ENCODE measurements at places on chromosomes 4 and X. TPM values are rescaled to one million over a fixed set of nuclear protein-coding genes. Genes with fewer than 3 reads are reported as not detected.

- no peak for DNase-seq
Observed at GRCh38 chrX:135481696-135482179, 38.7 kb upstream of the INTS6L start.

- DNase-seq = no peak
Observed at GRCh38 chrX:55695227-55696018, 22.1 kb upstream of the RRAGB start.

- DNase-seq = no peak
Observed at GRCh38 chrX:47873123-47873522, 36.4 kb downstream of the ZNF81 start.

DNA sequence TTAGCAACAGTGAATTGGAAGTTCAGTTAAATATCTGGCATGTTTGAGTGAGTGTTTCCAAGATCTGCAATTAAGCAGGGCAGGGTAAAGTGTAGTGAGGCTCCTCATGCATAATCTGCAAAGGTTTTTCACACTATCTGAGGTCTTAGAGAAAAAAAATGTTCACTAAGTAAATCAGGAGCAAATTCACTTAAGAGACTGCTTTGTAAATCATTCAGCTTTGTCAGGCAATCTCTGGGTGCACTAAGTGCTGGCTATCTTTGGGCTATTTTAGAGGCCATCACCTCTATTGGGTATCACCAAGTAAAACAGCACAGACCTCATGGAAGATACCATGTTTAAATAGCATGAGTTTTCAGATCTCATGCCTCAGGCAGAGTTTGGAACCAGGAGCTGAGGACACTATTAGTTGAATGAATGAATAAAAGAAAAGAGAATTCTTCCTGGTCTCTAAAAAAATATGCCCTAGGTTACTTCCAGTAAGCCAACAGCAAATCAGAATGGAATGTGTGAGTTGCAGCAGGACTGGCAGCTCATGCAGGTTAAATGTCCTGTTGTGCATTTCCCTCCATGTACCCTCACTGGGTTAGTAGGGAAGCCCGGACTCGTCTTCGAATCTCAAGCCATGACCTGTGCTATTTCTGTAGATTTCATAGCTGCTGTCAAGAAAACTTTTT is 195.3 kb downstream of the KCNIP4 start:
- no peak for DNase-seq

GRCh38 chr4:93199492-93199891 is 629.1 kb upstream of the ATOH1 start:
- DNase-seq = no peak

Gene CENPVL3
- total RNA-seq = not detected

GRCh38 chrX:149121206-149121920 is 383.7 kb downstream of the IDS start:
- DNase-seq = no peak

- no peak for DNase-seq
Observed at GRCh38 chr4:120209706-120210105, 143.1 kb upstream of the MAD2L1 start.

DNA sequence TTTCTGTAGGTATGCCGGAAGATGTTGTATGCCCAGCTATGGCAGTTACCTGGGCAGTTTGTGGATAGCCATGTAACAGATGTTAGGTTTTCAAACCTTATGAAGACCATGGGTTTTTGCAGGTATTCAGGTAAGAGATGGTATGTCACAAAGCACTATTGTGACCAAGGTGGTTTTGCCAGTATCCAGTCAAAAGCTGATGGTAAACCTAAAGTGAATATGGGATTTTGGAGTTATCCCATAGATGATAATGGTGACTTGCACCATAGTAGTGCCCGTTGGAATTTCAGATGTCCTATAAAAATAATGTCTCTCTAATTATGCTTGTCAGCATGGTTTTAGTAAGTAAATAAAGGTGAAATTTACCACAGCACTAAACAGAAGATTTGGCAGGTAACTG is at the start of gene ATXN3L:
Gene ATXN3L (minus strand): TSS at position 101 of the 400 bp plus-strand sequence. CDS start 119 bp downstream, outside the sequence.
- DNase-seq = no peak

Gene C4orf51
- not detected for total RNA-seq

DNA sequence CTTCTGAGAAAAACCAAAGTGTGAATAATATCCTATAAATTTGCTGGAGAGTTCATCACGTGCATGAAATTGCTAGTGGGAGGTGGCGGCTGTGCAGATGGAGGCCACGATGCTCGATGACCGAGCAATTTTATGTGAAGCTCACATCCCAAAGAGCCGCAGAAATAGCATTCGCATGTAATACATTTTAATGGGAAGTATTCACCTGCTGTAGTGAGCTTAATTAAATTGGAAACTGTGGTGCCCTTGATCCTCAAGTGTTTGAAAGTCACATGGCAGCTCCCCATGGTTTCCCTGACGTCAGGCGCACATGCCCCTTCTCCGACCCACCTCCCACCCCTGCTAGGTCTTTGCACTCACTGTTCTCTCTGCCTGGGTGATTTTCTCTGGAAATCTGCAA is 136.8 kb downstream of the STK32B start:
- no peak for DNase-seq

GRCh38 chr4:52687696-52688095 is 28.6 kb upstream of the USP46 start:
- no peak for DNase-seq

DNA sequence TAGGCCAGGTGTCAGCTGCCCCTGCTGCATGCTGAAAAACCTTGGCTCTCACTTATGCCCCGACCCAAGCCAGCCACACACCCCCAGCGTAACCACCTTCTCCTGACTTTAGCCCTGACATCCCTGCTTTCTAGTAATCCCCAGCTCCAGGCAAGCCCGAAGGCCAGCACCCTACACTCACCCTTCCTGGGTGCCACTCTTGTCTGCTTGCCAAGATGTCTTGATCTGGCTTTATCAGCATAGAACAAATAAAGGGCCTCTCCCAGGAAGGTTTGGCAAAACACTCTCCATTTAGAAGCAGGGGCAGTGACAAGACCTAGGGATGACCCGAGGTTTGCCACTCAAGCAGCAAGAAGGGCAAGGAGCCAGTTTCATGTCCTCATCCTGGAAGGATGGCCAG is 6.8 kb upstream of the MAP9 start:
- no peak for DNase-seq

- DNase-seq = no peak
Observed at GRCh38 chr4:7165874-7166201, 26.5 kb upstream of the SORCS2 start.

Gene MAGEA1
- not detected for total RNA-seq

Gene TRIML2
- not detected for total RNA-seq

DNA sequence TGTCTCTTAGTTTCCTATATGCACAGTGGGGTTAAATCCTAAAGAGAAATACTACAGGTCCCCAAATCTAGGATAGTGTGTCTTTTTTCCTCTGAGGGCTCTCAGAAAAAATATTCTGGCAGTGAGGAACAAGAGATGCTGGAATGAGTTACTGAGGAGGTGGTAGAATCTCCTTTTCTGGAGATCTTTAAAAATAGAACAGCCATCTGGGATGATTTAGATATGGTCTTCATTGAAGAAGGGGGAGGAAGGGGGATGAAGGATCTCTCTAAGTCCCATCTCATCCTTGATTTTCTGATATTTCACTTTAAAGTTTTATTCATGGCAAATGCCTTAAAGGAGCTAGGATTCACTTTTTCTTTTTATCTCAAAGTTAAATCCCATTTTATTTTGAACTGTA is 235.0 kb downstream of the MAML3 start:
- no peak for DNase-seq

DNA sequence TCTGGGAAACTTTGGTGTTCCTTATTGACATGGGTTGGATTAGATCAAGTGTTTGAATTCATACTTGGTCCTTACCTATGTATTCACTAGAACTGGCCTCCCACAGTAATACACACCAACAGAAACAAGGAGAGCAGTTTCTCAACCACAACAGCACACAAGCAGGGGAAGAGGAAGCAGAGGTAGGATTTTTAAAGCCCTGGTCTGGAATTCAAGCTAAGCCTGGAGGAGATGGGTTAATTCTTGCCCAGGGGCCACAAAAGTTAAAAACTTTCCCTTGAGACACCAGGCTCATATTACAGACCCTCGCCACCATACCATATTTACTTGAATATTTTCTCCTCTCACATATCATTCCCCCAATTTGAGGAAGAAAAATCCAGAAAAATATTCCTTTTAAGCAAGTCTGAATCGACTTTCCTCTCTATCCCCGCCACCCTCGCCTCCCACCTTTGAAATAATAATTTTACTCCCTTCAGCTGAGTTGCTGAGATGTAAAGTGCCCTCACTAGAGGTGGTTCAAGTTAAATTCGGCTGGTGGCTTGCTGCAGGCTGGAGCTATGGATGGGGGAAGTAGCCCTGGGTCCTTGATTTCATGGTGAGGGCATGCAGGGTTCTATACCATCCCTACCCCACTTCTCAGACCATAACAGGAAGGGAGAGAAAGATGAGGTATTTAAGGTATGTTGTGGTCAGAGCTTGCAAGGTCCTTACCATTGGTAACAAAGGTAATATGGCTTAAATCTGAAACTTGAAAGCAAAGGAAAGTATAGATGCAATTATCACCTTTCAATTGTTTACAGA is 440.2 kb downstream of the INPP4B start:
- DNase-seq = no peak

GRCh38 chr4:88570001-88570400 is 22.3 kb upstream of the HERC3 start:
- DNase-seq = no peak

- DNase-seq = no peak
Observed at GRCh38 chrX:31063114-31063513, 8.7 kb downstream of the FTHL17 start.

DNA sequence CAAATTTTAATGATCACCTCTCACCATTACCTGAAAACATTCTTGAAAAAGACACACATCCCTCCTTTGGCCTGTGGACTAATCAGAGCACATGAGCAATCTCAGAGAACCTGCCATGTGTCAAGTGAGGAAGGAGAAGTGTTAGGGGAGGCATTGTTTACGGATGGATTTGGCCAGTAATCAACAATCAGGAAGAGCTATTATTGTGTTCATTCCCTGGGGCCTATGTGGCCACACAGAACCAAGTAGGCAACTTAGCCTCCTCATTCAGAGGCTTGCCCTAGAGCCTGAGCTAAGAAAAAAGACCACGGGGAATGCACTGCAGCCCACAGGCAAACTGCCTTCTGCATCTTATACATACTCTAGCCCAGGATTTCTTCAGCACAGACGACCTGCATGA is 40.6 kb upstream of the DOCK11 start:
- no peak for DNase-seq

Gene DCHS2
- 0.60 TPM for total RNA-seq

DNA sequence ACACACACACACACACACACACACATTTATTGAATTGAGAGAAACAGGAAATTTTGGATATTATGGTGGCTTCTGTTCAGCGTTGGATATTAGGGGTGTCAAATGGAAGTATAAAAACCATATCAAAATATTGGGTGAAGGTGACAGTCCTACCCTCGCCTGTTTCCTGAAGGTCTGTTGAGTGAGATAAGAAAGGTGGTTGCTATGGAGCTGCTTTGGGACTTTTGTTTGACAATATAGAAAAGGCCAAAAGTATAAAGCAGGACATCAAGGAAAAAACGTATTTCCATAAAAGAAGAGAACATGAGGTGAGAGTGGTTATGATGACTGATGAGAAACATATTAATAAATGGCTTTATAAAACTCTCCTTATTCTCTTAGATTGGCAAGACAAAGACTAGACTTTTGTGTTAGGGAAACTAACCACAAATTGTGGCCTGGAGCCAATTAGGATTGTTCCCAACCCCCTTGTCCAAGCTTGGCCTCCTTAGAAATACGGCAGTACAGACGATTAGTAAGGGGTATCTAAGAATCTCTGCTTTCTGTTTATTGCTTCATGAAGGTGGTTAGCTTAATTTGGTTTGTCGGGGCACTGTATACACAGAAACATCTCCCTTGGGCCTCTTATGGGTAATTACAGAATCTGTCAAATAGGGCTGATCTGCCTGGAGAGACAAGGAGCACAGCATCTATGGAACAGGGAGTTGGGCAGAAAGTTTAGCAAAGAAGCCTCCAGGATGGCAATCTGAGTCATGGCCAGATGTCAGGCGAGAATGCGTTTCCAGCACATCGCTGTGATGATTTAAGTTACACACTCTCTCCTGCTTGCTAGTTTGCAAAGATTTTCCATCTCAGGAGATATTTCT is 198.0 kb downstream of the CBR4 start:
- DNase-seq = no peak

GRCh38 chr4:94409962-94410361 is 41.8 kb upstream of the PDLIM5 start:
- DNase-seq = no peak

Gene PASD1
- total RNA-seq = not detected

DNA sequence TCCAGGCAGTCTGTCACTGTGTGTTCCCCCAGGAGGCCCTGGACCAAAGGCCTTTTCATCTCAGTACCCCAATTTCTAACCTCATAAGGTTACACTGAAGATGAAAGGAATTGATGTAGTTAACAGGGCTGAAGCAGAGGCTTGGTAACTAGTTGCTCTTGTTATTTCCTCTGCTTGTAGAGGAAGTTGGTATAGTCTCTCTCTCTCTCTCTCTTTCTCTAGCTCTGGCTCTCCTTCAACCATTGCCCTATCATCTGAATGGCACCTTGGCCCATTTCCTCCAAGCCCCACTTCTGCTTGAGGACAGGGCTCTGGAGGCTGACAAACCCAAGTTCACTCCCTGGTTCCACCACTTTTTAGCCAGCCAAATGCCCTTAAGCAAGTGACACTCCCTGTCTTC is 96.1 kb downstream of the MAMLD1 start:
- DNase-seq = no peak

- DNase-seq = peak; percentile 30
Observed at GRCh38 chr4:22434895-22435294, 81.0 kb downstream of the ADGRA3 start.

Measured in transverse colon (tissue), 4 donors.